ENCODE measurements at places on chromosomes 4 and X. TPM values are rescaled to one million over a fixed set of nuclear protein-coding genes. Genes with fewer than 3 reads are reported as not detected.

Gene MAGEA11
- not detected for total RNA-seq

Gene UGT2B15
- total RNA-seq, result not detected

Gene SSX2
- total RNA-seq, result not detected

Gene TCEAL5
- total RNA-seq, result not detected

Gene TLR7
- total RNA-seq, result not detected

Gene CXCL9
- total RNA-seq, result not detected

Gene KDM6A
- total RNA-seq, result 28.1 TPM

Gene EFNB1
- 7.3 TPM for total RNA-seq

Gene CABS1
- total RNA-seq, result not detected

Gene BMPR1B
- total RNA-seq, result not detected

Gene ENOPH1
- 39.3 TPM for total RNA-seq

Gene ATP2B3
- total RNA-seq, result under 0.01 TPM

Gene MGARP
- not detected for total RNA-seq

Gene CYP4V2
- total RNA-seq, result 5.1 TPM

Measured in dermis lymphatic vessel endothelial cell (primary cell).